Activated T-helper 1 cell treated with anti-CD3 and anti-CD28 coated beads, Interleukin-2, amount 50 U/mL, for 16 hours (primary cell): ENCODE measurements at places on chromosomes 12 and 14.

DNA sequence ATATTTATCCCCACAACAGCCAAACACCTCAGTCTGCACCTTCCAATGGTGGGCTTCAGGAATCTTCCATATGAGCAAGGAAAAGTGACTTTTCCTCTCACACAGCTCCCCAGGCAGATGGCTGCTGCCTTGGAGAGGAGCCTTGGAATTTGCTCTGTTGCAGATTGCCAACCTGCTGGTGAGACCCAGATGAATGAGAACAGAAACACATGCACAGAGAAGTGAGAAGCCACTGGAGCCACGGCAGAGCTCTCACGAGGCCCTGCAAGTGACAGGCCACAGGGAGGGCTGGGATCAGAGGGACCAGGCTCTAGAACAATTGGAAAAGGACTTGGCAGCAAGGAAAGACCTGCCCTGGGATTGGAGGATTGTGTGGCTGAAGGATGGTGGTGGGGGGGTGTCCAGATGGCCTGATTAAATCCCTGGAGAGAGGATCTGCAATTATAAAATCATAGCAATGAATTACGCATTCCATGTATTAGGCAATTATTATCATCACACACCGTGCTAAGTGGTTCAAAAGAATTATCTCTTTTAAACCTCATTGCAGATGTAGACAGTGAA, 84.9 kb upstream of the PWP1 start:
- DNase-seq, result no peak

DNA sequence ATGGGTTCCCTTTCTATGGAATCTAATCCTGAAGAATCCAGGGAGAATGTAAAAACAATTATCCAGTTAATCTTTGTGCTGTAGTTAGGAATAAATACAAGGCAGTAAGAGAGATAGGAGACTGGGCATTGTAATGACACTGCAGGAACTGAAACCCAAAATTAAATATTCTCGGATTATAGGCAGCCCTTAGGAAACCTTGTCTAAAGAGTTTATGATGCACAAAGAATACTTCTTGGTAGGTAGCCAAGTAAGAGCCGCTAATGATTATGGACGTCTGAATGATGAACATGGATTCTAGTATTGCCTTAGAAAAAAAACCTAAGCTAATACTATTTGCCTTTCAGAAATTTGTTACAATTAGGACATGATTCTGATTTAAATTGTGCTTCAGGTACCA, 165.4 kb upstream of the LRIG3 start:
- DNase-seq, result no peak

DNA sequence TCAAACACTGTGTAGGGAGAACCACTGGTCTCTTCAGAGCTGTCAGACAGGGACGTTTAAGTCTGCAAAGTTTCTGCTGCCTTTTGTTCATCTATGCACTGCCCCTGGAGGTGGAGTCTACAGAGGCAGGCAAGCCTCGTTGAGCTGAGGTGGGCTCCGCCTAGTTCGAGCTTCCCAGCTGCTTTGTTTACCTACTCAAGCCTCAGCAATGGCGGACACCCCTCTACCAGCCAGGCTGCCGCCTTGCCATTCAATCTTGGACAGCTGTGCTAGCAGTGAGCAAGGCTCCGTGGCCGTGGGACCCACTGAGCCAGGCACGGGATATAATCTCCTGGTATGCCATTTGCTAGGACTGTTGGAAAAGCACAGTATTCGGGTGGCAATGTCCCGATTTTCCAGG, 24.6 kb upstream of the YBX3 start:
- DNase-seq, result no peak

DNA sequence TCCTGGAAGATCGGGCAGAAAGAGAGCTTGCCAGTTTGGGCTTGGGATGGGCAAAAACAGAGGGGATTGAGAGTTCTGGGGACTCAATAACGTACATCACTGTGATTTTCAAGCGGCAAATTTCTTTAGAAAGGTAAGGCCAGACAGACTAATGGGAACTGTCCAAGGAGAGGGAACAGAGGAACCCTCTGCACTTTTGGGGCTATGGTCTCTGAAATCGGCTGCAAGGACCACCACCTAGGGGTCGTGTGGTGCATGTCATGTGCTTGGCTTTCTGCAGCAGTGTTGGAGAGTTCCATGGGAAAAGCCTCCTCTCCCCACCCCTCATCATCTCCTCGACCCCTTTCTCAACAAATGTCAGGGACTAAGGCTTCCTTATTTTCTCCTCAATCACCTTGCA, 79.6 kb downstream of the PPM1A start:
- DNase-seq, result no peak

GRCh38 chr12:1188016-1188415, 197.0 kb downstream of the ERC1 start:
- DNase-seq, result no peak

- no peak for DNase-seq
These were observed 21.8 kb upstream of the KRR1 start for GRCh38 chr12:75533239-75533638.

- no peak for DNase-seq
These were observed 108.5 kb downstream of the SLC38A1 start for GRCh38 chr12:46160101-46160980.

DNA sequence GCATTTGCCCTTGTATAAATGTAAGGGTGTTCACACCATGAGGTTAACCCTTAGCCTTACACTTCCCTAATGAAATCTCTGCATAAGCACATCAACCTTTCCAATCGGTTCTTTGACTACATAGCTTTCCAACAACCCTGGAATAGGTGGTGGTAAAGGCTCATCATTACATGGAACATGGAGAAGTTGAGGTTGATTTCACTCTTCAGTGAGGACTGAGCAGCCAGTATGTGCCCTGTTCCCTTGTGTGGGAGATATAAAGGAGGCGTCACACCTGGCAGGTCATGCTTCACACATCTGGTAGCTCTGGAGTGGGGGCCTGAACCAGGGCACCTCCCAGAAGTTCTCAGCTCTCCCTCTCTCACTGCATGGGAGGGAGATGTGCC, 21.7 kb upstream of the JPH4 start:
- DNase-seq, result no peak

- DNase-seq, result no peak
These were observed 5.7 kb upstream of the DTX1 start for GRCh38 chr12:113050795-113051194.

DNA sequence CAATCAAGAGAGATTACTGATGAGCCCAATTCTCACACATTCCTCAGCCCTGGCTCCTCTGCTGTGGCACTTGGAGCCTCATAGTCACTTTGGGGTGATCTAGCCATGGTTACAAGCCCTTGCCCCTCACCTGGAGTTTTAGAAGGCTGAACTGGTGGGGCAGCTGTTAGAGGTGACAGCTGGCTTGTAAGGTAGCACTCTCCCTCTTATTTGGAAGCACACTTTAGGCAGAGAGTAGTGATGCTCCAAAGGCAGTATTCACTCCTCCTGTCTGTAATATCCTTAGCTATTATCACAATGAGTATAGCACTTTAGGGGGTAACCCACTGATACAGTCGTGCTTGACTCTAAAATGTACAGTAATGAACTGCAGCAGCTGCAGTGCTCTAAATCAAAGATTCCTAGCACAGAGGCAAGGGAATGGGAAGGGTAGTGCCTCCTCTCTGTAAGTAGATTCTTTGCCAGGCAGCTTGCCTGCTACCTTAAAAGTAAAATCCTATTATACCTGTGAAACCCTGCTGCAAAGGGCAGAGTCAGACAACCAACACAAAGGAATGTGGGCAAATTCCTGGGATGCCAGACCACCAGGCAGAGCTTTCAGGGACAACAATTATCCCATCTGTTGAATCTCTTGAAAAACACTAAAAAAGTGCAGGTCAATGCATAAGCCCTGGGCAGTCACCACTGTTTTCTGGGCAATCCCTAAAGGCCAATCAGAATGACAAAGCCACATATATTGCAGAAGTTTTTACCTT, 336.3 kb downstream of the NOVA1 start:
- no peak for DNase-seq

DNA sequence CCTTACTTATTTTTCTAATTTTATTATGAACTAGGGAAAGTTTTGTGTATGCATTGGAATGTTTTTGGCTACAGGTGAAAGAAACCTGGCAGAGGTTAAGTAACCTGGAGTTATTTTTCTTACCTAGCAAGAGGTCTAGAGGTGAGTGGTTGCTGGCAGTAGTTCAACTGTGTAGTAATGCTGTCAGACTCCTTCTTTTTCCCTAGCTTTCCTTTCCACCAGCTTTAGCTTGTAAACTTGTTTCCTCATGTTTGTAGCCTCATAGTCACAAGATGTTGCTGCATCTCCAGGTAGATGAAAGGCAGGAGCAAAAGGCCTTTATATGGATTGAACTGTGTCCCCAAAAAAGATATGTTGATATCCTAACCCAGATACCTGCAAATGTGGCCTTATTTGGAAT, 105.1 kb upstream of the AMIGO2 start:
- DNase-seq, result no peak

- DNase-seq, result no peak
These were observed 1.1 kb downstream of the MGST1 start for GRCh38 chr12:16348435-16349130.

GRCh38 chr14:90777830-90778485, 38.3 kb downstream of the TTC7B start:
- no peak for DNase-seq

DNA sequence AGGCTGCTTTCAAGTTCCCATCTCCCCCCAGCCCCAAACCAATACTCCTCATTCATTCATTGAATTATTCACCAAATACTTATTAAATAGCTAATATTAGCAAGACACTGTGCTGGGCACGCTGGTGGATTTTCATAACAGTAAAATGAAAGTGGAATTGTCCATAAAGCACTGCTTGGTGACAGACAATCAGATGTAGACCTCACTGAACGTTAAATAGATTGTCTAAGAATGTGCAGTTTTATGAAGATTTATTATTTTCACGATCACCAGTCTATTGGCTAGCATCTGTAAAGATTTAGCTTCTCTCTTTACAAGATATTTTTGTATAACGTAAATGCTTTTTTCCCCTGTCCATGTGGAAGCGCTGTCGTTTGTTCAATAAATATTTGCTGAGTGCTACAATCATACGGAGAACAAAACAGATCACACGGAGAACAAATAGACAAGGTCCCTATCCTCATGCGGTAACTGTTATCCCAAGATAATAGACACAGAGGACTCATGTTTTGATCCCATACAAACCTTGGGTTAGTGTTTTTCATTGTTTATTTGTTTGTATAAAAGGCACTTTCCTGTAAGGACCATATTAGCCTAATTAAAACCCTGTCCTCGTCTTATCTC, 397.6 kb downstream of the BCAT1 start:
- no peak for DNase-seq

- DNase-seq, result no peak
These were observed 358.7 kb upstream of the TMPO start for GRCh38 chr12:98156697-98157096.
